ENCODE measurements at places on chromosomes 11 and 22.

- no peak for DNase-seq
These were observed 3.2 kb upstream of the KRTAP5-10 start for GRCh38 chr11:71562120-71562519.

DNA sequence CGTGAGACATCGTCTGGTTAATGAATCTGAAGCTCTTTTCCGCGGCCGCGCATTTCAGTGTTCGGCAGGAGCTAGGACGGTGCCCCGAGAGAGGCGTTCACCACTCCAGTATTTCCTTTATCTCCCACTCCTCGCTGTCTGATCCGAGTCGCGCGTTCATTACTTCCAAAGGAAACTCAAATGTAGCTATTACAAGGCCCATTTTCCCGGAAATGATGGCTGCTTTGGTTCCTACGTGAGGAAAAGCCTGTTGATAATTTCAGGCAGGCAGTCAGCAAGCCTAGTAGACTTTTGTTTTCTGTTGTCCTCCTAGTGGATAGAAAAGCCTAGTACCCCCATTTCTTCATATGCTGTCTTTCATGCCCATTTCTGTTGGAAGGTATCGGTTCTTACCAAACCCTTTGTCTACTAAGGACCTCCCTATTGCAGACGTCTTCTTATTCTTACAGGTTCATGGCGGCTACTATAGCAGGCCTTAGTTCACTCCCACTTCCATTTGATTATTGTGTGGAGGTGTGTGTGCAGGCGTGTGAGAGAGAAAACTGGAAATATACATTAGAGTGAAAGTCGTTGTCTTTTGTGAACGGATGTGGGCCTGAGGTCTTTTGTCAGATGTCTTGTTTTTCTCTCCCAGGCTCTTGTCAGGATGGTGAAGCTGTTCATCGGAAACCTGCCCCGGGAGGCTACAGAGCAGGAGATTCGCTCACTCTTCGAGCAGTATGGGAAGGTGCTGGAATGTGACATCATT lies 737 bp downstream of the RBM4 start:
- peak; percentile 41 for DNase-seq

GRCh38 chr11:9660886-9661285 lies 3.0 kb upstream of the SWAP70 start:
- no peak for DNase-seq

GRCh38 chr11:1026163-1026450 lies 10.4 kb downstream of the MUC6 start:
- DNase-seq = no peak

DNA sequence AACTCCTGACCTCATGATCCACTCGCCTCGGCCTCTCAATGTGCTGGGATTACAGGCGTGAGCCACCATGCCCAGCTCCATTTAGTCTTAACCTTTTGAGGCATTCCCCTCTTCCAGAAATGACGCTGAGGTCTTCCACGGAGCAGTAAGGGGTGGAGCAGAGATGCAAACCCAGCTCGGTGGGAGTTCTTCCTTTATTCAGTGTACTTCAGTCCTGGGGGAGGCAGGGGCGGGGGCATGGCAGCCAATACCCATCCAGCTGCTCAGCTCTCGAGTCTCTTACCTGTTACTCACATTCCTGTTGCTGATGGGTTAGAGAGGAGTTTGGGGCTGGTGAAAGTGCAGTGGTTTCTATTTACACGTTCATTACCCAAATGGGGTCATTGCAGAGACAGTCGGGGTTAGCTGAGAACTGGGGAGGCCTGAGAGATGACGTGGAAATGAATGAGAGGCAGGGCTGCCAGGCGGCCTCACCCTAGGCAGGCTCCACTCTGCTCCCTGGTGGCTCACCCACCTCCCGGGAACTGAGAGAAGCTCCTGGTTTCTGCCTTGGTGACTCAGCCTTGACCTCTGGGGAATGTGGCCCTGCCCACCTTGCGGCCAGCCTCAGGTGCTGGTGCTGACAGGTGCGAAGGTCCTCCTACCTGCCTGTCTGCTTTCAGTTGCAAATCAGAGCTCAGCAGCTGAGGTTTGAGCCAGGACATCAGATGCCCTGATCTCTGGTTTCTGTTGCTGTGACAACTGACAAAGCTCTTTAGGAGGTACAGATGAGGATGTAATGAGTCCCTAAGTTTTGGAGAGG lies 13.4 kb upstream of the ST14 start:
- no peak for DNase-seq

- no peak for DNase-seq
These were observed 1282.0 kb upstream of the CNTN5 start for GRCh38 chr11:97738751-97739150.

GRCh38 chr11:119664063-119664572 lies 64.9 kb downstream of the NECTIN1 start:
- DNase-seq = no peak

DNA sequence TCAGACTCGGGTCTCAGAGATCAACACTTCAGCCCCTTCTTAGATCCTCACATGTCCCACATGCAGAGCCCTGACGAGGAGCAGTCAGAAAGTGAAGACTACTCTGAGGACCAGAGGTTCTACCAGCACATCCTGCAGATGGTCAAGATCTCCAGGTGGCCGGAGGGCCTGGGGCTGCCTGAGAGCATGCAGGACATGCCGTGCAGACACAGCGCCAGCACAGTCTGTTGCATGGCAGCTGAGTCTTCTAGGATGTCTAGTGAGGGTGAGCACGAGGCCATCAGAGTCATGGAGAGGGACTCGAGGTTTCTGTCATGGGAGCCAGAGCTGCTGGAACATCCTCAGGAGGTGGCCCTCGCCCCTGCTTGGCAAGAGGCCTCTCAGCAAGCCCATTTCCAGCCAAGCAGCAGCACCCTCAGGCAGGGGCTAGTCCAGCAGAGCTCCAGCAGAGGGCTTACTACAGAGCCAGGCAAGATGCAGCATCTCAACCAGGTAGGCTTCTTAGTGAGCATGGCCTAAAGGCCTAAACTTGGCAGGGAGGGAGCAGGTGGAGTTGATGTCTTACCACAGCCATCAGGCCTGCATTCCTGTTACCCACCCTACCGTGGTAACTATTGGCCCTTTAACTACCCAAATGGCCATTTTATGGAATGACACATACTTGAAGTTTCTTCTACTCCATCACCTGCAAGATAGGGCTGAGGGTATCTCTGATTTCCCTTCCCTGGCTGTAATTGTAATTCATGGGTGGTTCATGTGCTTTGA lies 28.7 kb downstream of the CEP164 start:
- no peak for DNase-seq

- no peak for DNase-seq
These were observed at the start of gene SMIM35 for GRCh38 chr11:118086913-118087768. Gene SMIM35, minus strand, starts transcription at chr11:118086963. Its CDS starts 206 bp downstream, at chr11:118086757.

- DNase-seq = no peak
These were observed at the start of gene OR51S1 for GRCh38 chr11:4848908-4849532. Gene OR51S1, minus strand, starts transcription at chr11:4849208. Its CDS starts 0 bp downstream, at chr11:4849208.

- DNase-seq = no peak
These were observed 48.9 kb downstream of the CDPF1 start for GRCh38 chr22:46201059-46201757.

- DNase-seq = no peak
These were observed 48.9 kb downstream of the APOL1 start for GRCh38 chr22:36301851-36302250.

GRCh38 chr22:20764729-20765128 lies 9.2 kb upstream of the SERPIND1 start:
- no peak for DNase-seq

DNA sequence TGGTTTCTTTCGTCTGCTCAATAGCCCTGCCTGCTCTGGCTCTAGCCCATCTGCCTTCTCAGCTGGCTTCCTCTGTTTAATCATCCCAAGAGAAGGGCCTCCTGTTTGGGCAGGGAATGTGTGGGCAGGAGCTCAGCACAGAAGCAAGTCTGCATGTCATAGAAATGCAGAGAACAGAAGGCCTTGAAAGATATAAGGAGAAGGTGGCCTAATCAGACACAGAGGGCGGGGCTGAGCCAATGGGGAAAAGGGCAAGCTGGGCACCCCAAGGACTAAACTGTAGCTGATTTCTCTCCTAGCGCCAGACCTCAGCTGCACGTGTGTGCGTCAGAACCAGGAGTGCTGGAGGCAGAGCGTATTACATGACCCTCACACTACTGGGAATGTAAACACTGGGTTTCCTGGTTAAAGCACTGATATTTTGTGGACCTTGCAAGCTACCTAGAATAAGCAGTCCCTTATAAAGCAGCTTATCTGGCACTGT lies 7.6 kb upstream of the CCKBR start:
- DNase-seq = no peak

DNA sequence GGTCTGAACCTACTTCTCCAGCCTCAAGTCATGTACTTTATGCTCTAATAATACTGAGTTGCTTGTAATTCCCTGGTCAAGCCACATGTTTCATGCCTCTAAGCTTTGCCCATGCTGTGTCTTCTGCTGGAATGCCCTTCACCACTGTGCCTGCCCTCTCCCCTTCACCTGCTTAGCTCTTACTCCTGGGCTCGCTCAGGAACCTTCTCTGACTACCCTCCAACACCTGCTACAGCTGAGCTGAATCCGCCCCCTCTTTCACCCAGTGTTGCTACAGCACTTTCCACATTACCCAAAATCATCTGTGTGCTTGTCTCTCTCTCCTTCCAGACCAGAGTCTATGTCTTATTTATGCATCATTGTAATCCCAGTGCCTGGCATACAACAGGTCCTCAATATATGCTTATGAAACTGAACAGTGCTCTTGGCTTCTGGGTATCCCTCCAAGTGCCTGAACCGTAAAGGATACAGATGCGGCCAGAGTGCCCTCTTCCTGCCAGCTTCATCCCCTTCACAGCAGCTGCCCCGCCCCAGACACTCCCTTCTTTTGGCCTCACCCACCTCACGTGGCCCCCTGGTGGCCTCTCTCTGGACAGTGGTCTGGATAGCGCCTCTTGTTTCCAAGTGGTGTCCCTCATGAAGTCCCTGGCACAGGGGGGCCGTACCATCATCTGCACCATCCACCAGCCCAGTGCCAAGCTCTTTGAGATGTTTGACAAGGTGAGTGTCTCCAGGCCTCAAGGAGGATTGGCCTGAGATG lies 7.1 kb downstream of the ABCG4 start:
- no peak for DNase-seq

DNA sequence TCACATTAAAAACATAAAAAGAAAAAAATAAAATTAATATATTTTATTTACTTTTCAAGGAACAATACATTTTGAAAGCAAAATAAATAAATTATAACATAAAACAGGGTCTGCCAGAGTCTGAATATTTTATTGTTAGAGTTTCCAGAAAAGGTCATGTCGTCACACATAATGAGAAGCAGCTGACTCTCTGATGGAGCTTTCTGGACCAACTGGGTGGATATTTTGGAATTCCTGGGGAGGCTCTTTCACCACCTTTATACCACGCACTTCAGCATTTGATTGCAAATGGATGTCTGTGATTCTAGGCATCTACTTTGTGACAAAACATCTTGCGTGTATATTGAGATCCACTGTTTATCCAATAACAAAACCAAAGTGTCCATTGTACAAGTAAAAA lies 455.0 kb upstream of the CCDC179 start:
- DNase-seq = no peak

- no peak for DNase-seq
These were observed 309.5 kb downstream of the CADM1 start for GRCh38 chr11:115194802-115195110.

DNA sequence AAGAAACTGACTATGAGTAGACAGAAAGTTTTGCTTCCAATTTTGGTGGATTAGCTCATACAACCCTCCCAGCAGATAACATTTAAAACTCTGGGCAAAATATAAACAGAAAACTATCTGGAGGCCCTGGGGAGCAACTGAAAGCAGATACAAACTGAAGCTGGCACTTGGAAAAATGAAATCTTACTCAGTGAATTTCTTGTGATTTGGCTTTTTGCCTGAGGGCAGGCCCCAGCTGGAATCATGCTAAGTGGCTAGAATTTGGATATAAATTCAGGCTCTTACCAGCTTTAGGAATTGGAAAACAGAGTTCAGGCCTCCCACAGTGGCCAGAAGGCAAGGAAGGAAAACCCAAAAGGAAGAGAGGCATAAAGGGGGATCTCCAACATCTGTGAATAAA lies 85.8 kb downstream of the EFCAB6 start:
- DNase-seq = no peak

GRCh38 chr11:85823816-85824215 lies 12.9 kb upstream of the SYTL2 start:
- DNase-seq = no peak

DNA sequence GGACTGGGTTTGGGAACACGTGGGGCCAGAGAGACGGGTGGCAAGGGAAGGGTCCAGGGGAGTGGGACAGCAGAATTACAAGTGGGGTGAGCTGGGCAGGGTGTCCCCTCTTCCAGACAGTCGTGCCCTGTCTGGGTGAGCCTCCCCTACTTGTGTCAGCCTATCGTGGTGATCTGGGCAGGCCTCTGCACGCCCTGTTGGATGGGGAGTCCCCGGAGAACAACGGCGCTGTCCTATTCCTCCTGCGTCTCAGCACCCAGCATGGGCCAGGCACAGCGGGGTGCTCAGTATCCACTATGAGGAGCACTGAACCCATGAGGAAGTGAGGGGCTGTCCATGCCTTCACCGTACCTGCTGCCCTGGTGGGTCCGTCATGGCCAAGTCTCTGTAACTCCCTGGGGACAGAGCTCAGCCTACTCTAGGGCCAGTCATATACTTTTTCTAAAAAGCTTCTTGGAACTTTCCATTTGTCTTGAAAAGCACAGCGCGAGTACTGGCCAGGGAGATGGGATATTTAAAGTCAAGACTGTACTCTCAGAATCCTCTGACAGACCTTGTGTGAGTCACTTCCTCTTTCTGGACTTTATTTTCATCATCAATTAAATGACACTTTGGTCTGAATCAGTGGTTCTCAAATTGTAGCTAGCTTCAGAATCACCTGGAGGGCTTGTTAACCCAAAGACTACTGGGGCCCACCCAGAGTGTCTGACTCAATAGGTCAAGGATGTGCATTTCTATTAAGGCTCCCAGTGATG lies 81.7 kb upstream of the NECTIN1 start:
- DNase-seq = no peak

GRCh38 chr11:124977006-124977405 lies 23.0 kb downstream of the CCDC15 start:
- no peak for DNase-seq

DNA sequence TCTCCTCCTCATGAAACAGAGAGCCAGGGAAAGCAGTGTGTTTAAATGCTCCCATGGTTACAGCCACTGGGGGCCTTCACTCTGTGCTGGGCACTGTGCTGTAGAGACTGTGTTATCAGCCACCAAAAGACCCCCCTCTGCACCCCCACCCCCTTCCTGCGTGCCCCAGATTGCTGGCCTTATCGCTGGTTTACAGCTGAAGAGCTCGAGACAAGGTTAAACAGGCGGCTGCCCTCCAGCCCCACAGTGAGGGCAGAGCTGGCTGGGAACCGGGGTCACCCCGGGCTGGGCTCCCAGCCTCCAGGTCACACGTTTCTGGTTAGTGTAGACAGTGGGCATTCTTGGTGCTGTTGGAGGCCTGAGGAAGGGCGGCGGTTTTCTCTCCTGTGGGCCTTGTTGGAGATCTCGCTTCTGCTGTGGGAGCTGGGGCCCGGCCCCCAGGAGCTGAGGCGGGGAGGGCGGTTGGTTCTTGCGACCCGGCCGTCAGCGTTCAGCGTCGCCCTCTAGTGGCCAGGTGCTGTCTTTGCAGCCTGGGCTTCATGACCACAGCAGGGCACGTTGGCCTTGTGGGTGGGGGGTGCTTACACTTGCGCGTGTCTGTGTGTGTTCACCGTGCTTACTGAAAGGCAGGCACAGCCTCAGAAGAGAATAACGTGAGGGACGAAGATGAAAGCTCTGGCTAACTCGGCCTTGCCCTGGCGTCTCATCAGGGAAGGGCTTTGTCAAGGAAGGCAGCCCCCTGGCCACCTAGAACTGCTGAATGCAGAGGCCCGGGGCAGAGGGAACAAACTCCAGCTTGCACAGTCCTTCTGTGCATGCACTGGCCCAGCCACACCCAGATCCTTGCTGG lies 40.8 kb downstream of the TBC1D22A start:
- no peak for DNase-seq

GRCh38 chr11:78806214-78807004 lies 231.7 kb upstream of the NARS2 start:
- no peak for DNase-seq

GRCh38 chr11:29227811-29228210 lies 789.0 kb downstream of the KCNA4 start:
- DNase-seq = no peak

All from right renal cortex interstitium (tissue), 3 donors.